Psoas muscle (tissue), 8 donors: ENCODE measurements at places on chromosomes 6 and 20. TPM values are rescaled to one million over a fixed set of nuclear protein-coding genes. Genes with fewer than 3 reads are reported as not detected.
A peak's percentile ranks its signal among the peaks of the same experiment; 100 is the strongest.

GPX5 gene
- polyA plus RNA-seq: not detected

DNA sequence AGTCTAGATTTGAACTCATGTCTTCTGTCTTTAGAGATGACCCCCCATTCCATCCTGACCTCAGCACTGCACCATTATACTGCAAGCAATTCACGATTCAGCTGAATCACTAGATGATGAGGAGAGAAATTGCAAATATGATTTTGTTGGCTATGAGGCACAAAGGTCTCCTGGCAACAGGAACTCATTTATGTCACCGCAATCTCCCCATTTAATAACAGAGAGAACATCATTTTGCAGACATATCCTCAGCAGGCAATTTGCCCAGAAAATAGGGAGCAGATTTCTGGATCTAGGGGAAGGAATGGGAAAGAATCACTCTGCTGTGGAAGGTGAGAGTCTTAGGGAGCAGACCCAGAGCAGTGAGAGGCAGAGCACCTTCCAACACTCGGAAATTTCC is 303.0 kb downstream of the PAX1 start:
- DNase-seq: no peak

DNA sequence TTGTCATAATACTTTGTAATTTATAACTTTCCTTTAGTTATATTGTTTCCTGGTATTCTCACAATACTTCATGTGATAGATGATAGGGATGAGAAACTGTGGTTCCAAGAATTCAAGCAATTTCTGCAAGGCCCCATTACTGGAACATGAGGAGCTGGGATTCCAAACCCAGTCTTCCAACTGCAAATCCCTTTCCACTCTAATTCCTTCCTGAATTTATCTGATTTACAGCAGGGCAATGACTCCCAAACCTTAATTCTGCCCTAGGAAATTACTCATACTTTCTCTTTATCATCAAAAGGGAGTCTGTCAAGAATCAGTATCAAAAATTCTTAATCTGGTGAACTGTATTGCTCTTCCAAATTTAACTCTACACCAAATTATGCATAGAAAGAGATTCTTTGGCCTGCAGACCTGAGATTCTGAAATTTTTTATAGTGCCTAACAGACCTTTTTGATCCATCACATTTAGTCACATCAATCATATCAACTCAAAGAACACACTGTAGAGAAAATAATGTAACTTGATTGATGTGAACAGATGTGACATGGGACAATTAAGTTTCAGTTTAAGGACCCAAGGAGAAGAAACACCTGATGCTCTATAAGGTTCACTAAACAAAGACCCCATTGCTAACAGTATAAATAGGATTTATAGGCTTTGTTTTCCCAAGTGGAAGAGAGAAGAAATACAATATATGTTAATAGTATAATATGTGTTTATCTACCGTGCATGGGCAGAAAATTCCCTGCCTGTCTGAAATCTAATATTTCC is 41.5 kb upstream of the GJA1 start:
- DNase-seq: no peak

GRCh38 chr6:127177923-127178231 is 59.4 kb downstream of the RSPO3 start:
- DNase-seq: no peak

DNA sequence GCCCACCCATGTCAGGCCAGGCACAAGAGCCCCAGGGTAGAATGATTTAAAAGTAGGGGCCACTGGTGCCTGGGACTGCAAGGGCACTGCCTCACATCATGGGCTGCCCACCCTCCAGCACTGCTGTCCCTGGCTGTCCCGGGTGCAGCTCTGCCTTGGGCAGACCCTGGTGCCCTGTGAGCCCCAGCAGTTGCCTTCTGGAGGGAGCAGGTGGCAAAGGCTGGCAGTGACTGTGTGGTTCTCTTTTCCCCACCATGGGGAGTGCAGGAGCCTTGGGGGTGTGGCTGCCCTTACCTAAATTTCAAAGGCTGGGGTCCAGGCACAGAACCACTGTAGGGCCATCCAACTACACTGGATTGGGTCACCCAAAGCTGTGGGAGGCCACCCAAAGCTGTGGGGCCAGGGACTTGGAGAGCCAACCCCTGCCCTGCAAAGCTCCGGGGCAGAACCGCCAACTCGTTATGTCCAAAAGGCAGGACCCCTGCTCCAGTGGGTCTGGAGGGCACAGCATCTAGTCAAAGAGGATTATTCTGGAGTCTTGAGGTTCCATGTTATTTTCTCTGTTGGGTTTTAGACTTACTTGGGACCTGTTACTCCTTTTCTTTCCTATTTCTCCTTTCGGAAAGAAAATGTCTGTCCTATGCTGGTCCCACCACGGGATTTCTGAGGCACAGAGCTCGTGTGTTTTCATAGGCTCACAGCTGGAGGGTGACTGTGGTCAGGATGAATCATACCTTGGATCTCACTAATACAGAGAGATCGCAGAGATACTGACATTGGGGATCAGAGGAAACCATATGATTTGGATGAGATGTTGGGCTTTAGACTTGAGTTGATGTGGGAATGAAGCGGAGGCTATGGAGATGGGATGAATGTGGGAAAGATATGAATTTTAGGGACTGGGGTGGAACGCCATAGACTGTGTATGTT is 65.3 kb downstream of the RAMACL start:
- DNase-seq: no peak

DNA sequence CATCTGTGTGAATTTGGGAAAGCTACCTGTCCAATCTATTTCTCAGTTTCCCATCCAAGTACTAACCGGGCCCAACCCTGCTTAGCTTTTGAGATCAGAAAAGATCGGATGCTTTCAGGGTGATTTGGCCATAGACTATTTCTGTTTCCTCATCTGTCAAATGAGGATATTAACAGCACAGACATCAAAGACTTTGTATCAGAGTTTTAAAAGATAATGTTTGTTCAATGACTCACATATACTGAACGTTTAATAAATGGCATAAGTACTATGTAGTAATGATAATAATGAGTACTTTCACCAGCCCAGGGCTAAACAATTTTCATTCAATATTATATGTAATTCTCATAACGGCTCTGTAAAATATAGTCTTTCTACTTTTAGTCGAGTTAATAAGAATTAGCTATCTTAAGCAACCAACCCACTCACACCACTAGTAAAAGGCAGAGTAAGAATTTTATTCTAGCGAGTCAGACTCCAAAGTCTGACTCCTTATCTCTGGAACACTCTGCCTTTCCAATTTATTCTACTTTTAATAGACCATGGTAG is 216.5 kb downstream of the ARHGAP18 start:
- no peak for DNase-seq

- DNase-seq: no peak
Observed at GRCh38 chr6:75842191-75842590, 93.2 kb downstream of the MYO6 start.

NDRG3 gene
- polyA plus RNA-seq: 25.1 TPM

MYL9 gene
- polyA plus RNA-seq: 23.1 TPM

GRCh38 chr20:1378735-1379125 is 14.1 kb downstream of the FKBP1A start:
- DNase-seq: no peak

ECT2L gene
- polyA plus RNA-seq: not detected

DNA sequence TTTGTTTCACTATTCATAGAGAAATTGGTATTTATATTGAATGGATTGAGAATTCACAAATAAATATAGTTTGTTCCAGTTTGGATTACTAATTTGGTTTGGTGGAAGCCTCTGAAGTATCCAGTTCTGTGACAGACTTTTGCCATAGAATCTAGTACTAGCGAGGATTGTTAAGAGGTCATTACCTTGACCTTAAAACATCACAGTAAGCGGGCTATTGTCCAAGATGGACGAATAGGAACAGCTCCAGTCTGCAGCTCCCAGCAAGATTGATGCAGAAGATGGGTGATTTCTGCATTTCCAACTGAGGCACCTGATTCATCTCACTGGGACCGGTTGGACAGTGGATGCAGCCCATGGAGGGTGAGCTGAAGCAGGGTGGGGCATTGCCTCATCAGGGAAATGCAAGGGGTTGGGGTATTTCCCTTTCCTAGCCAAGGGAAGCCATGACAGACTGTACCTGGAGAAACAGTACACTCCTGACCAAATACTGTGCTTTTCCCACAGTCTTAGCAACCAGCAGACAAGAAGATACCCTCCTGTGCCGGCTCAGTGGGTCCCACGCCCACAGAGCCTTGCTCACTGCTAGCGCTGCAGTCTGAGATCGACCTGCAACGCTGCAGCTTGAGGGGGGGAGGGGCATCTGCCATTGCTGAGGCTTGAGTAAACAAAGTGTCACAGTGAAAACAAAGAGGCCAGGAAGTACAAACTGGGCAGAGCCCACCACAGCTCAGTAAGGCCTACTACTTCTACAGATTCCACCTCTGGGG is 66.4 kb upstream of the NEDD9 start:
- DNase-seq: no peak

DNA sequence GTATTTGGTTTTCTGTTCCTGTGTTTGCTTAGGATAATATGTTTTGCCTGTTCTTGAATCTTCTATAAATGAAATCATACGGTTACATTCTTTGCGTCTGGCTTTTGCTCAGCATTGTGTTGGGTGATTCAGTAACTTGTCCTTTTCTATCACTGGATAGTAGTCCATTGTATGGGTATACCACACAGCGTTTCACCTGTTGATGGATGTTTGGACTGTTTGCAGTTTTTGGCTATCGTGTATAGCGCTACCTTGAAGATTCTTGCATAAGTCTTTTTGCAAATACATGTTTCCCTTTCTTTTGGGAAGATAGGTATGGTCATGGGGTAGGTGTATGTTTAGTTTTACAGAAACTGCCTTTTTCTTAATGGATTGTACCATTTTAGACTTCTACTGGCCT is 9.5 kb downstream of the MYBL2 start:
- no peak for DNase-seq

DNA sequence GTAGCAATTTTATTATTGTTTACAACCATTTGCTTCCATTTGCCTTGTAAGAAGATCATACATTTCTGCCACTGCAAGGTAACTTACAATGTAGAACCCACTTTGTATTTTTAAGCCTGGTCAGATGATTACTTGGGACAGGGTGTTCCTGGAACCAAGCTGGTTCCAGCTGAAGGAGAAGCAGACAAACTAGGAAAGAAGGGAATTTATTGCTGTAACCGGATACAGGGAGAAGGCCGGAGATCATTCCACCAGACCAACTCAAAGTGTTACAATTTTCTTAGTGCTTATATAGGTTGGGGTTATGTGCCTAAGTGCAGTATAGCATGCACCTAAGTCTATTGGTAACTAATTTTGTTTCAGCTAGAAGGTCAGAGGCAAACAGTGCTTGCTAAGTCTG is 104.4 kb downstream of the MANEA start:
- no peak for DNase-seq

GRCh38 chr20:29443819-29444218 is 1813.6 kb upstream of the DEFB115 start:
- no peak for DNase-seq

DNA sequence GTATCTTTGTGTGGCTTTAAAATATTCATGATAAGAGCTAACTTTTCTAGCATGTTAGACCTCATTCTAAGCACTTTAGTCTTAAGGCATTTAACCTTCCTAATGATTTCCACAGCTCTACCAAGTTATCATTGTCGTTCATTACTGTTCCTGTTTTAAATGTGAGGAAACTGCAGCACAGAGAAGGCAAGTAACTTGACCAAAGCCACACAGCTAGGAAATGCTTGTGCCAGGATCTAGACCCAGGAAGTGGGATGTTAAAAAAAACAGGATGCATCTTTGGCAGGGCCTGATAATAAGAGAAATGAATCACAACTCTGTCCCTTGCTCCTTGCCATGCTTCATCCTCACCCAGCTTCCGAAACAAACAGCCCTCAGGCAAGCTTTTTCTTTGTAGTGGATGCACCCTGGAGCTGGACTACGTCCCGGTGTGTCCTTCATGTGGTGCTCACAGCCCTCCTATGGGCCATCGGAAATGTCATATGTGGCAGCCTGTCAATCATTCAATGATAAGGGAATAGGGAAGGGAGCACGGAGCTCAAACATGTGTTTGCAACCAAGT is 196.9 kb upstream of the RREB1 start:
- DNase-seq: no peak

DNA sequence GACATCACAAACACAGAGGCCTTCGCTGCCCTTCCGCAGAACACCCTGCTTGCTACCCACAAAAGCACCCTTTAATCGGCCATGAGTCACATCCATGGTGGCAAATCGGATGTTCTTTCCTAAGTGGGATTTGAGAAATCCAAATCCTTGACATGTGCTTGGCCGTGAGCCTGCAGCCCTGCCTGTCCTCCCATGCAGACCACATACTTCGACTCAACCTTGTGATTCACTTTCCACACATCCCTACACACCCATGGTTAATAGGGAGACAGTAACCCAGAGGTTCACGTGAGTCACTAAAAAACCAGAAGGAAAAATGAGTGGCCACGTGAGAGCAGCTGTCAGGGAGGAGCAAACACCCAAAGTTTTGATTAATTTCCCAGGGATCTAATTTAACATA is 19.4 kb downstream of the RAMACL start:
- peak; percentile 80 for DNase-seq

GRCh38 chr6:43033496-43034189 is 12.2 kb downstream of the RRP36 start:
- no peak for DNase-seq
